Activated CD4-positive, alpha-beta T cell treated with anti-CD3 and anti-CD28 coated beads for 1 hour (primary cell): ENCODE measurements at places on chromosomes 11 and 22.

DNA sequence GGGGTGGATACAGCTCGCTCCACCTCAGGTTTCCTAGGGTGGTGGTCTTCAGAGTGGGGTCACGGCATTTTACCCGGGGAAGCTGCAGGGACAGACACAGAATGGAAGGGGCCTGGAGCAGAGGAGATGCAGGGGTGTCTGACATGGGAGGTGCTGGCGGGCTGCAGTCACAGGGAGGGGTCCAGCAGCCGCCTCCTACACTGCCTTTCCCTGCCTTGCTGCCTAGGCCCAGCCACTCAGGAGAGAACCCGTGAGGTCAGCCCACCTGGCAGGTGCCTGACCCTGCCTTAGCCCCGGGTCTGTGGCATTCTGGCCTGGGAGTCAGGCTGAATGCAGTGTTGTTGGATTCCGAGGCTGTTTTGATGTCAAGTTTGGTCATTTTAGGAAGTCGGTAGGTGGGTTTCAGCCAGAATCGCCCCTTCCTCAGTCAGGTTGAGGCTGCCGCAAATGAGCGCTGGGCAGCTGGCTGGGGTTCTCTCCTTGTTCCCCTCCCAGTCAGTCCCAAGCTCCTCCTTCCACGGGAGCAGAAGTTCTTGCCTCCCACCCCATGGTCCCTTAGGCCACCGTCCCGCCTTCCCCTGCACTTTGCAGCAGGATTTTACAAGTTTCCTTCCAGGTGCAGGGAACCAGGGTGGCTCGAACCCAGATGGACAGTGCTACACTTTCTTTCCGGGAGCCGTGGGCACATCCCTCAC lies 294.5 kb downstream of the TBC1D22A start:
- no peak for DNase-seq

- DNase-seq, result no peak
These were observed 131.5 kb downstream of the CCDC34 start for GRCh38 chr11:27231530-27231929.

GRCh38 chr11:45285930-45286632 lies at the start of gene SYT13:
SYT13 (minus strand) TSS chr11:45286341; CDS start chr11:45286207, 134 bp downstream.
- no peak for DNase-seq

DNA sequence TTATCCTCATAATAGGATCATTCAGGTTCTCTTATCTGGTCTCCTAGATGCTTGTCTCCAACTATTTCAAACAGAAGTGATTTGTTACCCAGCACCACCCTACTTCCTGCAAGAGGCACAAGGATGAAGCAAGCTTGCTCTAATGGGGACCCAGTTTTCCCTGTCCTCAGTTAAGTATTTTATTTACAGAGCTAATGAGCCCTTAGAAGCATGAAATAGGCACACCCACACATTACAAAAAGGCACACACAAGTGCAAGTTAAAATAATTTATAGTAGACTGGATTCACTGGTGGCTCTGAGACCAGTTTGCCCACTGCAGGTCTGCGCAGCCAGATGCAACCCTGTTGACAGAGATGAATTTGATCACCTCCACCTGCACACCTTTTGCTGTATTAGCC lies 167.5 kb downstream of the KIRREL3 start:
- no peak for DNase-seq

DNA sequence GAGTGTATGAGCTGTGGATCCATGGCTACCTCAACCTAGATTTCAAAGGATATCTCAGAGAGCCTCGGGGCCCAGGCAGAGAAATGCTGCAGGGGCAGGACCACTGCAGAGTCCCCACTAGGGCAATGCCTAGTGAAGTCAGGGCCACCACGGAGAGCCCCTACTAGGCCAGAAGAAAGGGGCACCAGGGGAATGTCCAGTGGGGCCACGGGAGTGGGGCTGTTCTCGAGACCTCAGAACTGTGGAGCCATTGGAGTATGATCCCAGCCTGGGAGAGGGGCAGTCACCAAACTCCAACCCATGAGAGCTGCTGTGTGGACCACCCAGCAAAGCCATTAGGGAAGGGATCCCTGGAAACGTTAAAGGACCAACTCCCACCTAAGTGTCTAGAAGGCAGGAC lies 24.5 kb downstream of the RTL6 start:
- DNase-seq, result no peak

DNA sequence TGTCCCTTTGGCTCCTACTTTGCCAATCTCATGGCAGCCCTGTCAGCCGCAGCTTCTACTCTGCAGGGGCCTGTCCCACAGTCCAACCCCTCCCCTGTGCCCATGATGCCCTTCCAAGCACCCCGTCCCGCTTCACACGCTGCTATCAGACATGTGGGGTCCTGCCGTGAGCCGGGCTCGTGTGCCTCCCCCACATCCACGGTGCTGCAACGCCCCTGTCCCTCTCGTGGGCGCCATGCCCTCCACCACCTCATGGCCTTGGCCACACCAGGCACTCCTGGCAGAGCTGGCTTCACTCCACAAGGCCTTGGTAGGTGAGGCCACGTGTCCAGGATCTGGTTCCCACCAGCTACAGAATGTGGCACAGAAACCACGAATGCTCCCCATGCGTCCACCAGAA lies 23.0 kb downstream of the CHID1 start:
- no peak for DNase-seq

DNA sequence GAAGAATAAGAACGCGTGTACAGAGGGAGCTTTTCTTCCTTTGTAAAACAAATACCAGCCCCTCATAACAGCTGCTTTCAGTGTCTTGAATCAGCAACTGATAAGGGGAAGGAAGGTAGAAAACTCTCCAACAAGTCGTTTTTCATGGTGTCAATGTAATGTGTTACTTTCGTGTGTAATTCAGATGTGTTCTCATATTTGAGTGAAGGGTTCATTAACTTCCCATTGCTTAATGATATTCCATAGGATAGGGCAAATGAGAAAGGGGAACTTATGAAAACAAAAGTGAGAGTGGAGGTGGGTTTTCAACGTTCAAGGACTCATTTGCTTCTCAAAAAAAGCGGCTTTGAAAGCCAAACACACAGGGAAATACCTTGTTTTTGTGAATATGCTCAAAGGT lies 452.1 kb downstream of the NTM start:
- no peak for DNase-seq

DNA sequence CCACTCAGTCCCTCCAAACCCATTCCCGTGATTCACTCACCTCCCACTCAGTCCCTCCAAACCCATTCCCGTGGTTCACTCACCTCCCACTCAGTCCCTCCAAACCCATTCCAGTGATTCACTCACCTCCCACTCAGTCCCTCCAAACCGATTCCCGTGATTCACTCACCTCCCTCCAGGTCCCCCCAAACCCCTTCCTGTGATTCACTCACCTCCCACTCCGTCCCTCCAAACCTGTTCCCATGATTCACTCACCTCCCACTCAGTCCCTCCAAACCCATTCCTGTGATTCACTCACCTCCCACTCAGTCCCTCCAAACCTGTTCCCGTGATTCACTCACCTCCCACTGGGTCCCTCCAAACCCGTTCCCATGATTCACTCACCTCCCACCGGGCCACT lies 639.6 kb downstream of the BRD1 start:
- no peak for DNase-seq

- no peak for DNase-seq
These were observed 507.1 kb upstream of the CCDC90B start for GRCh38 chr11:83793310-83793709.
